Left forelimb (tissue), 1 donor: ENCODE measurements at places on chromosomes 7 and 10.

- no peak for DNase-seq
Measured at GRCh38 chr7:73621168-73622063, 2.9 kb downstream of the MLXIPL start.

GRCh38 chr7:28937619-28938018 is 20.5 kb downstream of the TRIL start:
- DNase-seq = no peak

DNA sequence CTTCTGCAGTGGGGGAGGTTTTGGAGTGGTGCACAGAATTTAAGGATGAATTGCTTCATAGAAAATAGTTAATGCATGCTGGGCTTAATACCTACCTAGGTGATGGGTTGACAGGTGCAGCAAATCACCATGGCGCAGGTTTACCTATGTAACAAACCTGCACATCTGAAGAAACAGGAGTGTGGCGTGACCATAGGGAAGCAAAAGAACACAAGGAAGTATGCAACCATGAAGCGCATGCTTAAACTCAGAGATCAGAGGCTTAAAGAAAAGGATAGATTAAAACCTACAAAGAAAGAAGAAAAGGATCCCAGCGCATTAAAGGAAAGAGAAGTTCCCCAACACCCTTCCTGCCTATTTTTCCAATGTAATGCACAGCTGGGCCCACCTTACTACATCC is 22.0 kb downstream of the CCDC126 start:
- no peak for DNase-seq

GRCh38 chr10:118986815-118987790 is 42.4 kb upstream of the NANOS1 start:
- no peak for DNase-seq

GRCh38 chr10:17585016-17585415 is 32.2 kb downstream of the HACD1 start:
- no peak for DNase-seq

- no peak for DNase-seq
Measured at GRCh38 chr10:106280896-106281460, 883.5 kb downstream of the SORCS1 start.

DNA sequence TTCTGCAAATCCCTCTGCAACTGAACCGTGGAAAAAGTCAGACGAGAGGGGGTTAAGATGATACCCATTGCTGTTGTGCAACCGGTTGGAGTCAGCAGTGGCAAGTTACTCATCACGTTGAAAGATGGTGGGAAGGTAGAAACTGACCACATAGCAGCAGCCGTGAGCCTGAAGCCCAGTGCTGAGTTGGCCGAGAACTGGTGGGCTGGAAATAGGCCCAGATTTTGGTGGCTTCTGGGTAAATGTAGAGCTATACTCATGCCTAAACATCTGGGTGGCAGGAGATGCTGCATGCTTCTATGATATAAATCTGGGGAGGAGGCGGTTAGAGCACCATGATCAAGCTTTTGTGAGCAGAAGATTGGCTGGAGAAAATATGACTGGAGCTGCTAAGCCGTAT is 78.6 kb downstream of the ARL5B start:
- no peak for DNase-seq

DNA sequence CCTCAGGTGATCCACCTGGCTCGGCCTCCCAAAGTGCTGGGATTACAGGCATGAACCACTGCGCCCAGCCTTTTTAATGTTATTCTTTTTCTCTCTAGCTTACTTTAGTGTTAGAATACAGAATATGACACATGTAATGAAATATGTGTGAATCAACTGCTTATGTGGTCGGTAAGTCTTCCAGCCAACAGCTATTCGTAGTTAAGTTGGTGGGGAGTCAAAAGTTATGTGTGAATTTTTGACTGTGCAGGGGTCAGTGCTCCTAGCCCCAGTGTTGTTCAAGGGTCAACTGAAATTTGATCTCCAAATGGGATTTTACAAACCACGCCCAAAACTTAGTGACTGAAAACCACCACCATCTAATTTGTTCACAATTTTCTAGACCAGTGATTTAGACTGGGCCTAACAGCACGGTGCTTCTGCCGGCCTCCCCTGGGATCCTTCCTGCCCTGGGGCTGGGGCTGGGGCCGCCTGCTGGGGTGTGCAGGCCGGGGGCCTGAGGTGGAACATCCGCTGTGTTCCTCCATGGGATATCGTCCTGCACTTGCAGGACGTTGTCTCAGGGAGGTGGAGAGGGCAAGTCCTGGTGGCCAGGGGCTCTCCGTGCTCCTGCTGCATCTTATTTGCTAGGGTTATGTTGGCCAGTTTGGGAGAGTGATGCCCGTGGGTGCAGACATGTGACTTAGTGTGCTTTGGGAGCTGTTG is 24.5 kb upstream of the GRB10 start:
- DNase-seq = no peak

- DNase-seq = peak; percentile 47
Measured at GRCh38 chr7:44291066-44291732, 34.2 kb downstream of the CAMK2B start.

GRCh38 chr10:1504286-1504685 is 233.0 kb downstream of the ADARB2 start:
- no peak for DNase-seq

DNA sequence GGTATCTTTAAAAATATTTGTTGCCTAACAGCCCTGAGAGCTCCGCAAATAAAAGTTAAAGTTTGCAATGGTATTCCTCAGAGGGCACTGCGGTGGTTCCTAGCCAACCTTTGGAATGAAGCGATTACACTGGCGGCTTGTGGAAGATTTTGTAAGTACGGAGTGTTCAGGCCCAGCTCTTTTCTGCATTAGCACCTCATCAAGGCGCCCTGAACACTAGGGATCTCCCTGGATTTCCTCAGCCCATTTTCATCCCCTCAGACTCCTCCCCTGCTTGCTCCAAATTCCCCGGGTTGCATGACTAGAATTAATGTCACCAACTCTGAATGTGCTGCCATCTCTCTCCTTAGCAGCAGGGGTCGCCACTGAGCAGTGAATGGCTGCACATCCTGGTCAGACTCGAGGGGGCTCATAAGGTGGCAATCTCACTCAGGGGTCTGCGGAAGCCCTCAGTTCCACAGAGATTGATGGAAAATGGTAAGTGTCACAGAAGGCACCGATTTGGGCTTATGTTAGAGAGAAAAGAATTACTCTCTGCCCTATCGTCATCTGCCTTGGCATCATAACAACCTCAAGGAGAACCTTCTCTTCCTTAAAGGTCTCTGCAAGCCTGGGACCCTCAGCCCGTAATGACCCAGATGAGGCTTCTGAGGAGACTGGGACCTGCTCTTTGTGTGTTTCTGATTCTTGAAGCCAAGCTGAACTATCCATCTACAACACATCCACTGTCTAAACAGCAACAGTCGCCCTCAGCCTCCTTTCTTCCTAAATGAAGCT is 262.8 kb upstream of the AOAH start:
- DNase-seq = peak; percentile 68

- no peak for DNase-seq
Measured at GRCh38 chr10:93816123-93816747, 58.5 kb downstream of the LGI1 start.

GRCh38 chr7:44905002-44905635 is 19.8 kb upstream of the PURB start:
- no peak for DNase-seq

DNA sequence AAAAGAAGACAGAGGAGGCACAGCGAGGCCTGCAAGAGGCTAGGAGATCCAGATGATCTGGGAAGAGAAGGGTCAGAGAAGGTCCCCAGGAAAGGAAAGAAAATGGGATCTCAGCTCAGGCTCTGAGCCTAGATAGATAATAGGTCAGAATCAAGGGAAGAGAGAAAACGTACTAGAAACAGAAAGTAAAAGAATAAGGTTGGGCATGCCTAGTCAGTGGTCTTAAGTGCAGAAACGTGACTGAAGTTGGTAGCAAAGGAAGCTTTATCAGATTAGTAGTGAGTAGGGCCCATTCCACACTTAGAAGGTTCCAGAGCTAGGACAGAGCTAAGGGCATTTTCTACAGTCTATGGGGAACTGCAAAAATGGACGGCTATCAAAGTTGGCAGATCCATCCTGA is 84.8 kb upstream of the ASAH2 start:
- DNase-seq = no peak

- DNase-seq = peak; percentile 79
Measured at GRCh38 chr10:103584216-103585010, 90.9 kb downstream of the NEURL1 start.

DNA sequence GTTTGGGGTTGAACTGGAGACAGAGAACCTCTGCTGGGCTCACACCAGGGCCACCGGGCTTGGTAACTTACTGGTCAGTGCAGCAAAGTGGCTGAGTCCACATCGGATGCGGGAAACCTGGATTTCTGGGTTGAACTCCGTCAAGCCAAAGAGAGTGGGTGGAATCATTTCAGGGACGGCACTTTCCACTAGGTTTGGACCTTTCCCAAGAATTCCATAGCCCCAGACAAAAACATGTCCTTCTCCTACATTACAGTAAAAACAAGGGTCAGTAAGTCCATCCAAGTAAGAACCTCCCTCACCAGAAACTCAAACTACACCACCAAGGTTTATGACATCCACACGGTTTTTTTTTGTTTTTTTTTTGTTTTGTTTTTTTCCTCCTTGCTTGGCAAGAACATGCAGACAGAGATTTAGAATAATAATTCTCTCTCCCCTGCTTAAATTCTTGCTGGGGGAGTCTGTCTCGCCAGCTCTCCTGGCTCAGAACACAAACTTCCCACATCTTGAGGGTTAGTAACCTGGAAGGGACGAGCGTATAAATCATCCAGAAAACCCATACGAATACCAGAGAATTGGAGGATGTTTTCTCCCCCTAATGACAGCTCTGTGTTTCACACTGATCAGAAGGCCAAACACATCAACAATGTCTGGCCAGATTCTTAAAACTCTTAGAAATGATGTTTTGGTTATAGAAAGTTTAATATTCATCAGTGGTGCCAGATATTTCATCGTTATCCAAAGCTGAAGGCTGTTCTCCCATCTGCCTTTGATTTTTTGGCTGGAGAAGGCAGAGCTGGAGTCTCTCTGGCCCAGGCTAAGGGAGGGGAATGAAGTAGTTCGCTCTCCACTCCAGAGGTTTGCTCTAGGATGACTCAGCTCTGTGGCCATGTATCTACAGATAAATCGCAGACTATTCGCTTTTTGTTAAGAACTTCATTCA is 17.5 kb downstream of the RCC1L start:
- DNase-seq = no peak

GRCh38 chr7:20190560-20191390 is 26.4 kb downstream of the MACC1 start:
- no peak for DNase-seq

GRCh38 chr10:17143055-17143690 is 13.6 kb upstream of the CUBN start:
- no peak for DNase-seq

- DNase-seq = no peak
Measured at GRCh38 chr7:106858618-106859532, 6.2 kb upstream of the PIK3CG start.

DNA sequence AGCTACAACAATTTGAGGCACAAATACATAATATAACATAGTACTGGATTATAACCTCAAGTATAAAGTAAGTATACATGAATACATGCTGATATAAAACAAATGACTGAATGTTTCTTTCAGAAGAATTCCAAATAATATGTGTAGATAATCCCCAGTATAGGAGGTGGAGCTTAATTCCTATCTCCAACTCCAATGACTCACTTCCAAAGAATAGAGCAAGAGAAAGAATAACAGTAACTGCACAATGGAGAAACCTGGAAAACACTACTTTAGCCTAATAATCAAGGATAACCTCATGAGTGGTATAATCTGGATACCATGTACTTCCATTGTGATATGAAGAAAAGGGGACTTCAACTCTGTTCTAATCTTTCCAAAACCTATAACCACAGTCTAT is 13.7 kb upstream of the SEMA3C start:
- no peak for DNase-seq

DNA sequence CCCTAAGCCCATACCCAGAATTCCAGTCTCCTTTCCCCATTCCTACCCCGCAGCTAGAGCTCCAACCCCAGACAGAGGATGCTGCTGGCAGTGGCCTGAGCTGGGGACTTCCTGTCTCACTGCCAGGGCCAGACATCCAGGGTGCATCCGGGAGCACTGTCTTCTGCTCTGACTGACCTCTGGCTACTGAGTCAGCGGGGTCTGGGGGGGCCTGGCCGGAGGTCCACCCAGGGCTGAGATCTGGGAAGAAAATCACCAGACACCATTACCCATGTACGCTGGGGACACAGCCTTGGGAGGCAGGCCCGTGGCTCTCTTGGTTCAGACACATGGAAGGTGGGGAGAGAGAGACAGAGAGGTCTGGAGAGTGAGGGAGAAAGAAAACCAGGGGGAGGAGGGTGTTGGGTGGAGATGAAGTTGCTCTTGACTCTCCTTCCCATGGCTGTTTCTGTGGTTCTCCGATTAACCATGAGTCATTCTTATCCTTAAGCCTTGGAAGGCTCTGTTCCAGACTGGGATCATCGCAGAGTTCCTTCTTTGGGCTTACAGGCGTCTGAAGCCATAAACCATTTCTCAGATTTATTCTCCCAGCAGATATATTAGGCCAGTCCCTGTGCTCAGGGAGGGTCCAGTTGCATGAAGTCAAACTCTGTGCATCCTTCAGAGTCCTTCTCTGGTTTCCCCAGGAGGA is 23.6 kb downstream of the TSPAN15 start:
- no peak for DNase-seq

DNA sequence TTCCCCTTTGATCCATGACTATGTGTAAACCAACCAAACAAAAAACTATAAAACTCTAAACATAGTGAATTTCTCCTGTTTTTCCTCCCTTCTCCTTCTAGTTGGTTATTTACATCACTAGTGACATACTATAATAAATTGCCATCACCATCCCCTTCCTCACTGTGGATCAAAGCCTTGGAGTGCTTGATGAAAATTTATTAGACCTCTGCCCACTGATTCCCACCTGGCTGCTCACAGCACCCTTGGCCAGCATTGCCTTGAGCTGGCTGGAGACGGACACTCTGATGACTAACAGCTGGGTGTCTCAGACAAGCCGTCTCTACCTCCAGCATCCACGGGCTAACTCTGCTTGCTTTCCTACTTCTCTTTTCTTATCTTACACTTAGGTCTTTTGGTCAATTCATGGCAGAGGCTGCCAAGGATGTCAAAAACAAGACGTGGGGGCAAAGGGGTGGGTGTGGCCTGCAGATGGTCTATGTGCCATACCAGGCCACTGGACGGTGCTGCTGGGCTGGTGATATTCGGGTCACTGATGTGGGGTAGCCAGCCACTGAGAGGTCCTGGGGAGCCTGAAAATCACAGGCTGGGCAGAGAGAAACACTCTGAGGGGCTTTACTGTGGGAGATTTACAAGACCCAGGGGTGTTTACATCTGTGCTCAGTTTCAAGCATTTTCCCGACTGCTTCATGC is 207.8 kb downstream of the TAX1BP1 start:
- DNase-seq = no peak

DNA sequence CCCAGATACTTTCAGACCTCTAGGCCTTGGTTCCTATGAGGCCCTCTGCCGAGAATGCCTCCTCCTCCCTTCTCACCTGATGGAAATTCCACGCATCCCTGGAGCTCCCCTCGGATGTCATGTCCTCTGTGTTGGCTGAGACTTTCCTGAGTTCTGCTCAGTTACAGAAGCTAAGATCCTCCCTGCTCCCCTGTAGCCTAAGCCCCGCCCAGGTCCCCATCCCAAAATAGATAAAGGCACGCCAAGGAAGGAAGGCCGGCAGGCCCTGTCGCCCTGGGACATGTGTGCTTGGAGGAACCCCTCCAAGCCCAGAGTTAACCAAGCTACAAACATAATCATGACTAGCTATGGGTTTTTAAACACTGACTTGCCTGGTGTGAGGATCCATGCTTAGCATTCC is 123.5 kb downstream of the SORBS1 start:
- no peak for DNase-seq
